Stimulated activated CD8-positive, alpha-beta memory T cell treated with anti-CD3 and anti-CD28 coated beads, Interleukin-4, amount 100 ng/mL, for 4 hours (primary cell): ENCODE measurements at places on chromosomes 16 and 17.

GRCh38 chr16:7651803-7652570 is 319.3 kb downstream of the RBFOX1 start:
- no peak for DNase-seq

DNA sequence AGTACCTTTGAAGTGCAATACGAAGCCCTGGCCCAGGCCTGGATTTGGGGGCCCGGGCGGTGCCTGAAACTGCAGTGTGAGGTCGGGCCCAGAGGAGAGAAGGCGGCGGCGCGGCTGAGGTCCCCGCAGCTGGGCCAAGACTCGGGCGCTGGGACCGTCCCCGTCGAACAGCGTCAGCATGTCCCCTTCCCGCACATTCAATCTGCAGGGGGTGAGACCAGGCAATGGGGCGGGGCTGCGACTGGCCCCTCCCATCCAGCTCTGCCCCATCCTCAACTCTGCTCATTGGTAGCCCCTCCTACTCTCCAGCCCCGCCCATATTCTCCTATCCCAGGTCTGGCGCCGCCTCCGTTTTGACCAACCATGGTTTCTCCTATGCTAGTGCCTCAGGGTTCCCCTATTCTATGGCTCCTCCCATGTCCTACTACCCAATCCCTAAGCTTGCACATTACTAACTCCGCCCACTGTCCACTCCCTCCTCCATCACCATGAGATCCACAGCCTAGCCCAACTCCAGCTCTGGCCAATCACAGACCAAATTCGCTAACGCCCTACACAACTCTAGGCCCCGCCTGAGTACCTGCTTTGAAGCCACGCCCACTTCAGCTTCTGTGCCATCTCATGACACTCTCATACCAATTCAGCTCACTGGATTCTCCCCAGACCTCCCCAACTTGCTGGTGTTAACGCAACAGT is 14.4 kb upstream of the CDIPT start:
- no peak for DNase-seq

DNA sequence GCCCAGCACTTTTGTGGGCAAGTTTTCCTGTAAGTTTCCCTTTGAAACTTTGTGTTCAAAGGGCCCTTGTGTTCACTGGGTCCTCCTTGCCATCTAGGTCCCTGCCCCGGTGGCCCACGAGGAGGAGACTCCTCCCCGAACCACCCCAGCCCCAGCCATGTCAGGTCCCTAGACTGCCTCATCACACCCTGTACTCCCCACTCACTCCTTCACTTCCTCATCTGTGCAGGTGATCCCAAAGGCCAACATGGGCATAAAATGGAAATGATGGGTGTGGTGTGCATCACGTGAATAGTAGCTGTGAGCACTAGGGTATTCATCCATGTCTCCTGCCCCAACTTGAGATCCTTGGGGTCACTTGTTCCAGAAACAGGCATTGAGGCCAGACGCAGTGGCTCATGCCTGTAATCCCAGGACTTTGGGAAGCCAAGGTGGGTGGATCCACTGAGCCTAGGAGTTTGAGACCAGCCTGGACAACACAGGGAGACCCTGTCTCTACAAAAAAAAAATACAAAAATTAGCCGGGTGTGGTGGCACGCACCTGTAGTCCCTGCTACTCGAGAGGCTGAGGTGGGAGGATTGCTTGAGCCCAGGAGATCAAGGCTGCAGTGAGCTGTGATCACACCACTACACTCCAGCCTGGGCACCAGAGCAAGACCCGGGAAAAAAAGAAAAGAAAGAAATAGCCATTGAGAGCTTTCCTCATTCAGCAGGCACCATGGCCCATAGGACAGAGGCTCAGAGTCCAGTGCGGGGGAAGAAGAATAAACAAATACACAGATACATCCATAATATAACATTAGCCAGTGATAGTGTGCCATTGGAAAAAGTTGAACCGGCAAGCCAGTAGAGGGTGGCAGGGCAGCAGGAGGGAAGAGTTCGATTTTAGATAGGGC is 74.5 kb downstream of the KATNIP start:
- DNase-seq: no peak

- DNase-seq: no peak
These were observed 1.9 kb downstream of the FOXL1 start for GRCh38 chr16:86580063-86580790.

DNA sequence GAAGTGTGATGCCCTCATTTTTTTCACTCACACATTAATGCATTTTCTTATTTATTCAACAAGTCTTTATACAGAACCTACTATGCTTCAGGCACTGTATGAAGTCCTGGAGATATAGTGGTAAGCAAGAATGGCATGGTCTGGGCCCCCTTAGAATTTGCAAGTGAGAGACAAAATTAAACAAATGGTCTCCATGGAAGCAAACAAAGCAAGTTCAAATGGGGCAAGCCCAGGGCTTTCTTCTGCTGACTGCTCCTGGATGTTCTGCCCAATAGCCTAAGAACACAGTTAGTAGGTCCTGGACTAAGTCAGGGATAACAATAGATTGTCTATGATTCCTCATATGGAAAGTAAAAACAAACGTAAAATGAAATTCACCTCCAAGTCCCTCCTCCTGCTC is 31.3 kb upstream of the DDX52 start:
- no peak for DNase-seq

DNA sequence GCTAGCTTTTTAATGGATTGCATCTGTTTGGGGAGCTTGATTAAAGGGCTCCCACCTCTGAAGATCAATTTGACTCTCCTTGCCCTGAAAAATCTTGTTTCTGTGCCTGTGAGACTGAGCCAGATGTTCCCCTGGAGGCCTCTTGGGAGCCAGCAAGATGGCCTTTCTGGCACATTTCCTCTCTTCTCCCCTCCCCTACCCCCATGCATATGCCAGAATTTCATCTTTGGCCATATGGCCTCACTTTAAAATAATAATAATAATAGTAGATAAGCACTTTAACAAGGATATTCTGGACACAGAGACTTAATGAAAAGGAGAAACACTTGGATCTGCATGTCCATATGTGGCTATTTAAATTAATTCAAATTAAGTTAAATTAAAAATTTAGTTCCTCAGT is 144.1 kb upstream of the CES5A start:
- DNase-seq: no peak

DNA sequence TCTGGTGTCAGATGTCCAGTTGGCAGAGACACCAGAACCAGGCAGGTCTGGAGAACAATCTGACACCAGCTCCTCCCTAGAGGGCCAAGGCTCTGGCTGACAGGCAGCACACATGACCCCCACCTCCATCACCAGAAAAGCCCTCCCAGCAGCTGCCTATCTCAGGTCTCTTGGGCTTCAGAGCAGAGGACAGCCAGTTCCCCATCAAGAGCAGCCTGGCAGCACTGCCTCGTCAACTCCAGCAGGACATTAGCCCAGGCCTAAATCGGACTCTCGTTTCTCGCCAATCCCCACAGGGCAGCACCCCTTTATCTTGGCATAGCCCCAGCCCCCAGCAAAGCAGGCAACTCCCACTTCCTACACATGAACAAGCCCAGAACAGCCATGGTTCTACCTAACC is 4.4 kb downstream of the JUP start:
- no peak for DNase-seq

DNA sequence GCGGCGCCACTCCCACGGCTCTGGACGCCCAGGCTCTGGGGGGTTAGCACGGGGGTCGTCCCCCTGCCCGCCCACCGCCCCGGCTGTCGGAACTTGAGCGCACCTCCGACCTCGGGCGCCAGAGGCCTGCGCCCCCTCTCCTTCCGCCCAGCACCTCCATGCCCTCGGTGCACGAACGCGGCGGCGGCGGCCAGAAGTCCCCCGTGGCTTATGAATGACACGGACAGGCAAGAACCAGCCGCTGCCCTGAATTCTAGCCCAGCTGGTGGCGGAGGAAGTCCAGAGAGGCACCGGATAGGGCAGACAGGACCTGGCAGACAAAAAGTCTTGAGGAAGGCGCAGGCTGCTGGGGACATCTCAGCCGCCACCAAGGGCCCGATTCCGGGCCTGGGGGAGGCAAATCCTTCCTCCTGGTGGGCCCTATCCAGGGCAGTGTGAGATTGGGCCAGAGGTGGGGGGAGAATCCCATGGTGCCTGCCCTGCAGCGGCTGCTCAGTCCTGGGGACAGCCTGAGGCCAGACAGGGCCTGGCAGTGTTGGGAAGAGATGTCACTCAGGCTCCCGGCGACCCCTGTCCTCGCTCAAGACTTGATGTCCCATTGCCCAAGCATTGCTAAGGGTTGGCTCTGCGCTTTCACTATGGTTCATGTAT is 897 bp upstream of the CYGB start:
- DNase-seq: no peak

- DNase-seq: no peak
These were observed 48.1 kb downstream of the HS3ST2 start for GRCh38 chr16:22862046-22862445.

GRCh38 chr16:11130978-11131665 is 124.9 kb downstream of the SOCS1 start:
- no peak for DNase-seq

- no peak for DNase-seq
These were observed 15.0 kb downstream of the SERPINF1 start for GRCh38 chr17:1776857-1777256.

DNA sequence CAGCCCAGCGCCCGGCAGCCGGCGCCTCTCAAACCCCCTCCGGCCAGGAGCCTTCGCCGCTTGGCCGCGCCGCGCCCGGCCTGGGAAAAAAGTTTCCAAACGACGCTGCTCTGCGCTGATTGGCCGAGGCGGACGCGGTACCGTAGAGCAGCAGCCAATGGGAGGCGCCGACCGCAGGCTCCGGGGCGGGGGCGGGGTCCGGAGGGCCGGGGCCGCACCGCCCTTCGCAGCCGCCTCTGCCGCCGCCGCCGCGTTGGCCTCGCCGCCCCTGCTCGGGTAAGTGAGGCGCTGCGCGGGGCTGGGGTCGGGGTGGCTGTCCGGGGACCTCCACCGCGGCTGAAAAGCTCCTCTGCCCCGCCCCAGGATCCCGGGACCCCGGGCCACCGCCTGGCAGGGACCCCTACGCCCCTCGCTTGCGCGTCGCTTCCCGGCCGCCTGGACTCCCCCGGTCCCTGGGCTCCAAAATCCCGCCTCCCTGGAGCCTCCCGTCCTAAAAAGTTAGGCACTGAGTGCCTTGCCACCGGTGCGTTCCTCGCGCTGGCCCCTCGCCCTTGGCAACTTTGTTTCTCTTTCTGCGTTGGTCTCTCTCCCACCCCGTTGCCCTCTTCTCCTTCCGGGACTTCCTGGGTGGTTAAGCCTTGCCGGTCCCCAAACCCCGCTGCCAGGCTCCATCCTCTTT is at the start of gene NDE1:
TSS of gene NDE1 (plus strand) at position 227 of the 679 bp plus-strand sequence. CDS start 14,534 bp downstream, outside the sequence.
- peak; percentile 73 for DNase-seq

GRCh38 chr17:82876602-82877379 is 37.0 kb upstream of the ZNF750 start:
- DNase-seq: no peak

DNA sequence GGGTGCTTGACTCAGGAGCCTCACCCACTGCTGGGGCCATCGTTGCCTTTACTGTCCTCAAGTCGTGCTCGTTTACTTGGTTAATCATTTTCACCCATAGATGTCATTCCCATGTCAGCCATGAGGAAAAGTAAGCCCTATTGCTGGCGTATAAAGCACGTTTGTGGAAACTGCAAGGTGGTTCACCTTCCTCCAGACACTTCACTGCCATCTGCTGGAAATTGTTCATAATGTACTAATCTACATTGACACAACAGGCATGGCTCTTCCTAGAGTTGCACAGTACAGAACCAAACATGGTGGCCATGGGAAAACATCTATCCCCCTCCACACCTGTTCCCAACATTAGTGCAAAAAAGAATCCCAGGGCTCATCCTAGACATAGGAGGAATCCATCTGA is 116.6 kb downstream of the ZNF18 start:
- no peak for DNase-seq

DNA sequence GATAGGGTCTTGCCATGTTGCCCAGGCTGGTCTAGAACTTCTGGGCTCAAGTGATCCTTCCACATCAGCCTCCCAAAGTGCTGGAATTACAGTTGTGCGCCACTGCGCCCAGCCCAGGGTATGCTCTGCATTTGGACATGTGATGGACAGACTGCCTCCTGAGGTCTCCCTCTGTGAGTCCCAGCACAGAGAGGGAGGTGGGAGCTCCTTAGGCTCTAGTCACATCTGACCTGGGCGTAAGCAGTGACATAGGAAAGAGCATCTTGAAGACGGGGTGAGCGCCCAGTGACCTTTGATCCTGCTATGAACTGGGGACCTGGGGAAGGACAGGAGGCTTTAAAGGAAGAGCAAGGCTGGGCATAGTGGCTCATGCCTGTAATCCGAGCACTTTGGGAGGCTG is 2.2 kb upstream of the GFAP start:
- no peak for DNase-seq

GRCh38 chr16:5071341-5071680 is 332 bp upstream of the ALG1 start:
- DNase-seq: no peak

- DNase-seq: no peak
These were observed 2.2 kb downstream of the MLYCD start for GRCh38 chr16:83901101-83901500.

- DNase-seq: no peak
These were observed 16.9 kb downstream of the PRSS27 start for GRCh38 chr16:2702871-2703745.

DNA sequence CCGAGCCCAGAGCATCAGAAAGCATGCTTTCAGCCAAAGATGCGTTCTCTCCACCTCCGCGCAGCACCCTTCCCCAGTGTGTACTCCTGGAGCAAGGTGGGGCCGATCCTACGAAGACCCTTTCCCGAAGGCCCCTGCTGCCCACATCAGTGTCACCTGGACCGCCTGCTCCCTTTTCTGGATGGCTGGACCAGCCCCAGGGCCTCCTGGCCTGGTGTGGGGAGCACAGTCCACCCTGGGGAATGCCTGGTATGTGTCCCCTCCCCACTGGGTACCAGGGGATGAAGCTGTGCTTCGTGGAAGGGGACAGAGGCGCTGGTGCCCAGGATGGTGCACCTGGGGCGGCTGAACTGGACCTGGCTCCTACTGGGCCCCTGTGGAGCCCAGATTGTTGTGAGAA is 173.8 kb downstream of the SEC14L1 start:
- no peak for DNase-seq

DNA sequence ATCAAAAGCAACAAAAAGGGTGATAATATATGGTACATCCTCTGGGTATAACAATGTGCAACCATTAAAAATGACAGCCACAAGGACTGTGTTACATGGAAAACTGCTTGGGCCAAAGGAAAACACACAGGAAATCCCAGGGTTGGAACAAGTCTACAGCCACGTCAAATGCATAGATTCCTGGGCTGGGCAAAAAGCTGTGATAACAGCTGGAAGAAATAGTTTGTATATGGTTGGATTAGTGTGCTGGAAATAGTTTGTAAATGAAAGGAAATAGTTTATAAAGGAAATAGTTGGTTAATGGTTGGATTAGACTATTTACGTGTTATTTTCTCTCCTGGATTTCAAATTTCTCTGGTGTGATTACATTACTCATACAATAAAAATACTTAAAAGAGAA is 2.6 kb downstream of the HSD17B2 start:
- DNase-seq: no peak
